ENCODE measurements at places on chromosomes 4 and X.

- DNase-seq: no peak
Measured at GRCh38 chr4:10722957-10723356, 38.4 kb upstream of the CLNK start.

DNA sequence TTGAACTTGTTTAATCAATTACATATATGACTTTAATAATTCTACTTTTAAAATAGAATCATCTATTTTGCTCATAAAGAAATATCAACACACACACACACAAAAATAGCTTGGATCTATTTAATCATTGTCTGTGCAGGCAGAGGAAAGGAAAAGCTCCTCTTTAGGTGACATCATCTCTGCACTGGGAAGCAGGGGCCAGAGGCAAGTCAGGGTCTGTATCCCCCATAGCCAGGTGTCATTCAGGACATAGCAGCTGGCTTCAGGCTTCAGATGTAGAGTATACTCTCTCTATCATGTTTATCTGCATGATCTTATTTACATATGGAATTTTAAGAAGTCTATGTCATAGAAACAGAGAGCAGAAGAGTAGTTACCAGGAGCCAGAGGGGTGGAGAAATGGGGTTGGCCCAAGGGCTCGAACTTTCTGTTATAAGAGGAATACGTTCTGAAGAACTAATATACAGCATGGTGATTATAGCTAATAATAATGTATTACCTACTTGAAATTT, 110.4 kb upstream of the LDB2 start:
- no peak for DNase-seq

DNA sequence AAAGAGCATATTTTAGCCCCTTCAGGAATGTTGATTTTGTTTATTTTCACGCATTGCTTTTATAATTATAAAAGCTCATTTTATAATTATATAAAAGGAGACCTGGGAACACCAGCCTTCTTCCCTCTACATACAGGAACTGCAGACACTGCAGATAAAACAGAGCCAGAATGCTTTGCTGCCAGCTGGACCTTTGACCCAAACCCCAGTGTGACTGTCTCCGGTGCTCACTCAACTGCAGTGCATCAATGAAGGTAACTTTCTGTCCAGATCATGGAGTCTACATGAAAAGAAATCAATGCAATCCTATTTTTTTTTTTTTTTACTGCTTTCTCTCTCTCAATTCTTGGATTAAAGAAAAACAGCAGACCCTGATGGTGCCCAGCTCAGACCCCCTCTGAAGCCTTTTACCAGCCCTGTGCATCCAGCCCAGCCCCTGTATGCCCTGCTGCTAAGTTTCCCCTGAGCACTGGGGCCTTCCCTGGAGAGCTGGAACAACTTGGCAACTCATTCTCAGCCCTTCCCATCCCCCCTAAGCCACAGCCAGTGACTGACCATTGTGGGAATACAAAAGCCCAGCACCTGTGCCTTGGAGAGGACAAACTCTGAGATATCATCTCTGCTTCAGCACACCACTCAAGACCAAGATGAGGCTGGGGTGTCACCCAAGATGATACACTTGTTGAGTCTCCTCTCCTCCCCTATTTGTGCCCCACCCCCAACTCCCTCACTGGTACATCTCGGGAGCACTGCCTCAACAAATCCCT, 182.1 kb downstream of the EVC2 start:
- no peak for DNase-seq

DNA sequence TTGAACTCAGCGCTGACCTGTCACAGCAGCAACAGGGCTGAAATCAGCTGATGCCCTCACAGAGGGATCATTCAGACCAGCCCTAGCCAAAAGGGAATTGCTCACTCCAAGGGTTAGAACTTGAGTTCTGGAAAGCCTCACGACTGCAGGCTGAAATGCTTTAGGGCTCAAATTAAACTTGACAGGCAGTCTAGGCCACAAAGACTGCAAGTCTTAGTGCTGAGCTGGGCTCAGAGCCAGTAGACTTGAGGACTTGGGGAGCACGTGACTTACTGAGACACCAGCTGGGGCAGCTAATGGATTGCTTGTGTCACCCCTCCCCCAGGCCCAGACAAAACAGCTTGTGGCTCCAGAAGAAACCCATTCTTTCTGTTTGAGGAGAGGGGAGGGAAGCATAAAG, 119.0 kb upstream of the SLC6A14 start:
- DNase-seq: peak; percentile 0

- DNase-seq: no peak
Measured at GRCh38 chr4:82809619-82810018, 11.0 kb upstream of the SCD5 start.
